Stimulated activated CD4-positive, alpha-beta T cell treated with anti-CD3 and anti-CD28 coated beads, Interleukin-15, amount 100 ng/mL, for 48 hours (primary cell): ENCODE measurements at places on chromosomes 1 and 21.

- no peak for DNase-seq
These were observed 191.5 kb downstream of the NFIA start for GRCh38 chr1:61273861-61274260.

GRCh38 chr1:98315309-98315708 lies 346.2 kb upstream of the SNX7 start:
- no peak for DNase-seq

GRCh38 chr1:221117133-221117532 lies 237.9 kb downstream of the HLX start:
- no peak for DNase-seq

DNA sequence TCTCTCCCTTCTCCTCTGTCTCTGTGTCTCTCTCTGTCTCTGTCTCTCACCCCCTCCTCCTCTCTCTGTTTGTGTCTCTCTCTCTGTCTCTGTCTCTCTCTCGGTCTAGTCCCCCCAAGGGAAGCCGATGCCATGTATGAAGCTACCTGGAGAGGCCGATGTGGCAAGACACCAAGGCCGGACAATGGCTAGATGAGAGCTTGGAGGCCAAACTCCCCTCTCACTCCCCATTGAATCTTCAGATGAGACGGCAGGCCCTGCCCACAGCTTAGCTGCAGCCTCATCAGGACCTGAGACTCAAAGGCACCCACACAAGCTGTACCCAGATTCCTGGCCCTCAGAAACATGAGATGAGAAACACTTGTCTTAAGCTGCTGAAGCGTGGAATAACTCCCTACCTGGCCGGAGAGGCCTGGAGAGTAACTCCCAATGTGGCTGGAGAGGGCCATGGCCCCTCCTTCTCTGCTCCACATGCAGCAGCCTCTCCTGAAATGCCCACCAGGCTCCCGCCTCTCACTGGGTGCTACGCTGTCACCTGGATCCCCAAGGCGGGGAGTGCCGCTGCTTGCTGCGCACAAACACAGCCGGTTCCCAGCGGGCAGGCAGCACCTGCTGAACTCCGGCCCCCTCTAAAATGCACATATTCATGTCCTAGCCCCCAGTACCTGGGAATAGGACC lies 7.8 kb upstream of the ACTRT2 start:
- no peak for DNase-seq

DNA sequence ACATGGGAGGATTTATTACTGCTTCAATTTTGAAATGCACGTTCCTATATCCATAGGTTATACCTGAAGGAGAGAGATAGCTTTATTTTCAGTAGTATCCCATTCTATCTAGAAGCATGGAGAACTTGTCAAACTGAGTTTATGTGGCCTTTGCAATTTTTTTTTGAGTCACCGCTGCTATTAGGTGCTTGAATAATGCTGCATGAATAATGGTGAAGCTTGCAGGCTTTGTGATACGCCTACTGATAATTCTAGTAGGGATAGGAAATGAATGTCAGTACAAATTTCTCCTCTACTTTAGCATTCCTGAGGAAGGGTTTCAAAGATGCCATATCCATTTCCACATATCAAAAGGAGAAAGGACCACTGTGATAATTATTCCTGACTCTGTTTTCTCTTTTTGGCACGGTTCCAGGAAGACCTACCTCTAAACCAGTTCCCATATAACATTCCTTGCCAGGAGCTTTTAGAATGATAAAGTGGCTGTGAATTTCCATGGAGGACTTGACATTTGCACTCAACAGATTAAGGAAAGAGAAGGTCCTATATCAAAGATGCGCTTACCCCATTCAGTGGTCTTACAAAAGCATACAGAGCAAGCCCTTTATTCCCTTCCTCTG lies 83.5 kb downstream of the SPATA46 start:
- DNase-seq = no peak

DNA sequence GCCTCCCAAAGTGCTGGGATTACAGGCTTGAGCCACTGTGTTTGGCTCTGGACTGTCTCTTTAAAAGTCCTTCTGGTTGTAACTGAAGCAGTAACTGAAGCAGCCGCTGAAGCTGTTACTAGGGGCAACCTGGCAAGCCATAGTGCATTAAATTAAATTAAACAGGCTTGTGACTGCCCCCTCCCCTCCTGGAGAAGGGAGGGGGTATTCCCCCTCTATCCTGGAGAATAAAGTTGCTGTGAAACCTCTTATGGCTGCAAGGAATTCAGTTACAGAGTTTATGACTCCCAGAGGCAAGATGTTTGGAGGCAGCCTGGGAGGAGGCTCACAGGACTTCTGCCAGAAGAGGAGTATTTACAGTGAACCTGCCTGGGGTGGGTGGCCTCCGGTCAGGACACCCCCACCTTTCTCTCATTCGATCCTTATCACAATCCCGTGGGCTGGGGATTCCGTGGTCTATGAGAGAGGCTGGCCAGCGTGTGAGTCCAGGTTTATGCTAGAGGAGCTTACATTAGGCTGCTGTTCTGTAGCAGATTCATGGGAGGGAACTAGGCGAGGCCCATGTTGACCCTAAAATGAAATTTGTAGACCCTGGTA lies 8.3 kb downstream of the TTC22 start:
- no peak for DNase-seq

- no peak for DNase-seq
These were observed 26.2 kb upstream of the PLCH2 start for GRCh38 chr1:2449636-2450454.

DNA sequence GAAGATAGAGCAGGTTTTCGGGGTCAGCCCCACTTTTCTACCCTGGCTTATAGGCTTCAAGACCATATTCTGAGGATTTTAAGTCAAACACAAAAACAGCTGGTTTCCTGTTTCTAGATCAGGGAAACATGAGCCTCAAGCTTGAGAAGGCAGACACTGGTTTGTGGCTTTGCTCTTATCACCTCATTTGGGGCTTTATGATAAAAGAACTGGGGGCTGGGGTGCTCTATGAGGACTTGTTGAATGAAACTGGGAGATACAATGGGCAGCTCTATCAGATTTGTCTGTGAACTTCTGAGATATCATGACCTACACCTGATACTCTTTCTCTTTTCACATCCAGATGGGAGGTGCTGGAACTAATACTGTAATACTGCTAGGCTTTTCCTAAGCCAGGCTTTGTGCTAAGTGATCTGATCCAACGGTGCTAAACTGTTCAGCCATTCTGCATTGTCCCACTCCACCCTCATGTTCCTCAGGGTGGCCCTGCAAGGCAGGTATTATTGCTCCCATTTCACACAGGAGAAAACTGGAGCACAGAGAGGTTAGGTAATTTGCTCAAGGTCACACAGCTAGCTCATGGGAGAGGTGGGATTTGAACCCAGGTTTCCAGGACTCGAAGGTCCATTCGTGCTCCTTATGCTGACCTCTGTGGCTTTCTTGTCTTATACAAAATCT lies 6.6 kb downstream of the AJAP1 start:
- DNase-seq = no peak

DNA sequence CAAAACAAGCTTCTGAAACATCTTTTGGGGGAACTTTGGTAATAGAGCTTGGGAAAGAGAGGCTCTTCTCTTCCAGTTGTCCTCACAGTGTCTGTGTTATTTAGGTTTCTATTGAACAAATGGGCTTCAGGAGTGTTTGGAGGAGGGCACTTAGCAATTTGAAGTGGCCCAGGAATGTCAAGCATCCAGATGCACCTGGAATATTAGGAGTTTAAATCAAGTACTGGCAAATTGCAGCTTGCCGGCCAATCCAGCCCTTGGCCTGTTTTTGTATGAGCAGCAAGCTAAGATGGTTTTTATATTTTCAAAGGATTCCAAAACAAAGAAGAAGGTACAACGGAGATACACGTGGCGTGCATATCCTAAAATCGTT lies 94.7 kb downstream of the CCDC185 start:
- no peak for DNase-seq

DNA sequence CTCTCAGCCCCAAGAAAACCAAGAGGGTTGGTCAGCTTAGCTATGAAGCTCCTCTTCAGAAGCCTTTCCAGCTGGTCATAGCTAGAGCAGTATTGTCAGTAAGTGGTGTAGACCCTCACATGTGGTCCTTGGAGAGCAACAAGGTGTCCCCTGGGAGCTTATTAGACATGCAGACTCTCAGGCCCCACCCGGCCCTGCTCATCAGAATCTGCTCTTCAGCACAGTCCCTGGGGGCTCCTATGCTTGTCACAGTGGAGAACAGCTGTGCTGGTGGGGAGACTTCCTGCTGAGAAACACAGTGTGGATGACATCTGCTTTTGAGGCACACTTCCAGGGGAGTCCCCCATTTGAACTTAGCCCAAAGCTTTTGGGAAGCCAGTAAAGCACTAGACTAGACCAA lies 21.9 kb upstream of the NEK2 start:
- no peak for DNase-seq

GRCh38 chr1:88291611-88292354 lies 392.3 kb upstream of the PKN2 start:
- no peak for DNase-seq

DNA sequence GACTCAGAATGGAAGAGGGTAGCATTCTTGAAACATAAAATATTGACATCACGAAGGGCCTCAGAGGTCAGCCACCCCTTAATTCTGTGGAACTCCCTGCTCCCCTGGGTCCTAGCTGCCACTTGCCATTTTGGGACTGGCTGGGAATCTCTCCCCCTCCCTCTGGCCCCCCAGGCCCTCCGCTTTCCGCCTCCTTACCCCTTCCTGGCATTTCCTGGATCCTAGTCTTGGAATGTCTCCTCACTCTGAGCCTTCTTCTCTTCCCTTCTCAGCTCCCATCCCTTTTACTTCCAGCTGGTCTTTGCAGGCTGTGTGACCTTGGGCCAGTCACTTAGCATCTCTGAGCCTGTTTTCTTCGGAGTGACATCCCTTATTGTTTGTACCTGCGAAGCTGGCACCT lies 4.5 kb downstream of the PADI1 start:
- no peak for DNase-seq

DNA sequence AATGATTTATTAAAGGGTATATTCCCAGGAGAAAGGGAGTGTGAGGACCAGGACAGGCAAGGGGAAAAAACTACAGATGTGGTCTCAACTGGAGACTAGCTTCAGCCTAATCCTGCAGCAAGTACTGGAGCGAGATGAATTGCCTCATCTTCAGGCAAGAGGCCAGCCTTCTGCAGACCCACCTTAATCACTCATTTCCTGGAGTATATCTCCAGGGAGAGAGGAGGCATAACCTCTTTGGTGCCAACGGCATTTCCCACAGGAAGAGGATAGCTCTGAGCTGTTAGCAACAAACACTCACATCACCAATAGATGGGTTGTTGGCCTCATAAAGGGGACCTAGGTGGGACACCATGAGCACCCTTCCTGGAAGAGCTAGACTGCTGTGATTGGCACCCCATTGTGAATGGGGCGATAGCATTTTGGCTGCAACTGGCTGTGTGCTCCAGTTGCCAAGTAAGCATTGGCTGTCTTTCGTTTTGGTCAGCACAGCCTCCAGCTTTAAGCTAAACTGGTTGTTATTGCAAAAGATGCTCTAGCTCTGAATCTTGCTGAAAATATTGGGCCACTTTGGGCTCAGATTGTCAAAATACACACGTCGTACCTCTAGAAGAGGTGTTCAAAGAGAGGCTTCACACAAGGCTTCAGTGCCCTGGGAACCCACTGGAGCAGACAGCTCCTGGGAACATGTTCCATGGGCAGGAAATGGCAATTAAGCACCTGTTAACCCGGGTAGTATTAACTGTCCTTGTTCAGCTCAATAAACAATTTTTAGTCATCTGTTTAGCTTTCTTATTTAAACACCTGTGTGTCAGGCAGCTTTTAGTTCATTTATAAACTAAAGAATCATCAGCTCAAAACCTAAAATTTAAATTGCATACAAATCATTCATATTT lies 314.8 kb upstream of the C1orf87 start:
- no peak for DNase-seq

GRCh38 chr1:67896826-67897225 lies 63.6 kb upstream of the GNG12 start:
- no peak for DNase-seq

DNA sequence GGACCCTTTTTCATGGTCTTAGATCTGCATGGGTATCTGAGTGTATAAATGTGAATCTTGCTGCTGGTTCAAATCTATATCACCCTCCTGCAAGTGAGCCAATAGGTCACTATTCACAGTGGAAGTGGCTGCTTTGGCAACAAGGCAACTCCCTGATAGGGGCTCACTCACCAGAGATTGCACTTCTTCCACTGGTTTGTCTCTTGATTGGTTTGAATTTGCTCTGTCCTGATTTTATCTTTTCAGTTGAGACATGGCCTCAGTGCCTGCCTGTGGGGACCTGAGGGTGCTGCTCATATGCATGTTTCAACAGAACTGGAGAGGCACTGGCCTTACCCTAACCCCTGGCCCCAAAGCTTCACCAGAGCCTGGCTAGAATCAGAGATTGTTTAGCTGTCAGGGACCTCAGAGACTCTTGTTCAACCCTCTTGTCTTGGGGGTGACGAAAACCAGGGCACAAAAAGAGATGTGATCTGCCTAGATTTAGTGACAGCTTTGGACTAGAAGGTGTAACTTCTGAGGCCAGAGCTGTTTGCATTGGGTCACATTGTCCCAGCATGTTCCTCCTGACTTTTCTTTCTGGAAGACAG lies 16.9 kb downstream of the AVPR1B start:
- DNase-seq = no peak

- no peak for DNase-seq
These were observed 890.6 kb downstream of the KCNT2 start for GRCh38 chr1:195717651-195718050.

DNA sequence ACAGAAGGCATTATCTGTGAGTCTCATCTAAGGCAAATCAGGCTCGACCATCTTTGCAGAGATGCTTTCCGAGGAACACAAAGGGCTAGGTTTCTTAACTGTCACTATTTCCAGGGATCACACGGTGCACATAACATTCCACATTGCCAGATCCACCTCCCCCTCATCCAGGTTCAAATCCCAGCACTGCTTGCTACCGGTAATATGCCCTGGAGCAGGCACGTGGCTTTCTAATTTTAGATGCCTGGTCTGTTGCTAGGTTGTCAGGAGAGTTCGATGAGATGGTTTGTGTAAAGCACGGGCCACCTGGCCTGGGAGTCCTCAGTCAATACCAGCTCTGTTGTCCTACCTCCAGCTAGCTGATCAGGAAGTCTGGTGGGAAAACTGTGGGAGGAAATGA lies 598.6 kb downstream of the NPHP4 start:
- no peak for DNase-seq

DNA sequence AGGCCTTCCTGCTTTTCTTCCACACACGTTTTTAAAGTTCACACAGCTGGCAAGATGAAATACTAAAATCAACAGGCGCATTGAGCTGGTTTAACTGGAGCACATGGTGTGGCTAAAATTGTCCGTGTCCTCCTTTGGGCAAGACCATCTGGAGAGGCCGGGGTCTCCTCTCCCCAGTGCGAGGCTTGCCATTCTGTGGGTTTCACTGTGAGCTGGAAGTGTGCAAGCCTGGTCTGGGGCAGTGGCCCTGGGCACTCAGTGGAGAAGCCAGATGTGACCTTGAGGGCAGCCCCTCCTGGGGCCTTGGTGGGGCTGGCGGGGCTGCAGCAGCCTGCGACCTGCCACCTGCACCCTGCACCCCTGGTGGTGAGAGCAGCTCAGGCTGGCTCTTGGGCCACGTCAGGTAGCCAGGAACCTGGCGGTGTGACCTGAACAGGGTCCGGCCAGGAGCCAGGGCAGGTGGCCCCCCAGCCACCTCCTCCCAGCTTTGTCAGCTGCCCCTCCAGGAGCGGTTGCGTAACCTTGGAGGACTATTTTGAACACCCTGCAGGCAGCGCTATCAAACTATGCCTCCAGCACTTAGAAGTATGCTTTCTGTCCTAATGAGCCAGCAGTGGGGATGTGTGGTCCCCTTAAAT lies 52.4 kb downstream of the SLC37A1 start:
- no peak for DNase-seq

- DNase-seq = no peak
These were observed 301.5 kb downstream of the RRAGC start for GRCh38 chr1:38558055-38558454.

GRCh38 chr21:36175771-36176565 lies 19.3 kb downstream of the DOP1B start:
- no peak for DNase-seq
